NCI-H2107 (cell line): ENCODE measurements at places on chromosomes 6 and 20.

- DNase-seq: no peak
Observed at GRCh38 chr20:23147964-23148730, 62.0 kb upstream of the CD93 start.

- DNase-seq: no peak
Observed at GRCh38 chr20:6663104-6663503, 104.4 kb upstream of the BMP2 start.

- no peak for DNase-seq
Observed at GRCh38 chr6:18214003-18214402, 50.3 kb downstream of the DEK start.

- no peak for DNase-seq
Observed at GRCh38 chr20:57433657-57434389, 42.6 kb downstream of the RBM38 start.

GRCh38 chr6:162728706-162729105, 932 bp downstream of the PACRG start:
- no peak for DNase-seq

GRCh38 chr6:157764178-157765068, 58.6 kb upstream of the SNX9 start:
- no peak for DNase-seq

DNA sequence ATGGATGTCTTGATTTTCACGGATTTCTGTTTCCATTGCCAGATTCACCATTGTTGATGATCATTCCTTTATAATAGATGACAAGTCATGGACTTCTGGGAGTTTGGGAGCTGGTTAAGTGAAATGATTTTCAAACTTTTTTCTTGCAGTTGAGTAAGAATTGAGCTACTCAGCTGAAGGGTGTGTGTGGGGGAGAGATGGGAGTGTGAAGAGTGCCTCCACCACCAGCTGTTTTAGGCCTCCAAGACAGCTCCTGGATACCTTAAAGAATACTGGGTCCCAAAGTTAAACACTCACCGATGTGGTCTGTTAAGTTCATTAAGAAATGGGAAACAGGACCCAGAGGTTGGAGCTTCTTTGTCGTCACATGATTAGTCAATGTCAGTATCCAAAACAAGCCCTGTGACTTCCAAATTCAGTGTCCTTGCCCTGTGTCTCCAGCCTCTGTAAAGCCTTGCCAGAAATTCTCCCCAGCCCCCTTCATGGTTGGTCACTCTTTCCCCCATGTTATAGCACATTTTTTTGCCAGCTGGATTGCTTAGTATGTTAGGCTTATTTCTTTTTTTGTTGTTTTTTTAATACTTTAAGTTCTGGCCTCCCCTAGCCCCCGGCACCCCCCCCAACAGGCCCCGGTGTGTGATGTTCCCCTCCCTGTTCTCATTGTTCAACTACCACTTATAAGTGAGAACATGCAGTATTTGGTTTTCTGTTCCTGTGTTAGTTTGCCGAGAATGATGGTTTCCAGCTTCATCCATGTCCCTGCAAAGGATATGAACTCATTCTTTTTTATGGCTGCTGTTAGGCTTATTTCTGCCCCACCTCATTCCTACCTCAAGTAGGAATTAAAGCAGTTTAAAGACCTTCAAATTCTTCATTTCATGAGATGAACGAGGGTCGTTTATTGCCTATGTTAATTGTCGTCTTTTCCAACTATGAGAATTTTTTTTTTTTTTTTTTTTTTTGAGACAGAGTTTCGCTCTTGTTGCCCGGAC, 26.9 kb downstream of the BICRAL start:
- DNase-seq: no peak

GRCh38 chr6:40485300-40485699, 101.9 kb downstream of the LRFN2 start:
- no peak for DNase-seq

DNA sequence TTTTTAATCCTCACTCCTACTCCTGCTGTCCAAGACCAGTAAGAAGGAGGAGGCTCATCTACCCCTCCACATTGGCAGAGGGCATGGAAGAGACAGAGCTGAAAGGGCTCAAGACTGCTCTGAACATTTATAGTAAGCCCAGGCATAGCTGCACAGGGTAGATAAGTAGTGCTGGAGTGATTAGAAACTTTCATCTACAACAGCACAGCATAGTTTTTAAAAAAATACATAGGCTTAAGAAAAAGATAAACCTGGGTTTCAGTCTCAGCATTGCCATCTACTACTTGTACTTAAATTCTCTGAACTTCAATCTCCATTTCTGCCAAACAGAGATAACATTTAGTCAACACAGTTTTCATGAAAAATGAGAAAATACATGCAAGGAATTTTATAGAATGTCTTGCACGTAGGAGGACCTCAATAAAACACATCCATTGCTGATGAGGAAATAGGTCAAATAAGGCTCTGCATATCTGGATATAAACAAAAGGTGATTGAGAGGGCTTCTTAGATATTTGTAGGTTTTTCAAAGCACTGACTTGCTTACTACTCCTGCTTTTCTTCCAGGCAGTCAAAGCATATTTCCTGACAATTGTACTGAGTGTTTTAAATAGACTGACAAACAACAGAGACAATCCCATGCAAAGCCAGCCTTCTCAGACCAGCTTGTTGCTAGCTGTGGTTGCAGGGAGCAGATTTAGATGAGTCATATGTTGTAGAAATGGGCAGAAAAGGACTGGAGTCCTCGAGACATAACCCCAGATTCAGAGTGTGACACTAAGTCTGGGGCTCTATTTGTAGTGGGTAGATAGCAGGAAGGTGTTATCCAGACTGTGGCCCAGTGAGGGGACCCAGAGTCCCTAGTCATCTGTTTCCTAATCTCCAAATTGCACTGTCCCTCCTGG, 107.4 kb upstream of the TAB2 start:
- no peak for DNase-seq

DNA sequence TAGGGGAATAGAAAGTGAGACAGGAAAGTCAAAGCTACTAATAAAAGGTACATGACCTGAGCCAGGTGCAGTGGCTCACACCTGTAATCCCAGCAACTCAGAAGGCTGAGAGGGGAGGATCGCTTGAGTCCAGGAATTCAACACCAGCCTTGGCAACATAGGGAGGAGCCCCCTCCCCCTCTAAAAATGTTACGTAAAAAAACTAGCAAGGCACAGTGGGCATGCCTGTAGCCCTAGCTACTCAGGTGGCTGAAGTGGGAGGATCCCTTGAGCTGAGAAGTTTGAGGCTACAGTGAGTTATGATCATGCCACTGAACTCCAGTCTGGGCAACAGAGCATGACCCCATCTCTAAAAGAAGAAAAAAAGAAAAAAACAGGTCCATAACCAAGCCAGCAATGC, 186.1 kb upstream of the RIN2 start:
- no peak for DNase-seq

GRCh38 chr6:49366539-49366938, 96.5 kb downstream of the MMUT start:
- DNase-seq: no peak

DNA sequence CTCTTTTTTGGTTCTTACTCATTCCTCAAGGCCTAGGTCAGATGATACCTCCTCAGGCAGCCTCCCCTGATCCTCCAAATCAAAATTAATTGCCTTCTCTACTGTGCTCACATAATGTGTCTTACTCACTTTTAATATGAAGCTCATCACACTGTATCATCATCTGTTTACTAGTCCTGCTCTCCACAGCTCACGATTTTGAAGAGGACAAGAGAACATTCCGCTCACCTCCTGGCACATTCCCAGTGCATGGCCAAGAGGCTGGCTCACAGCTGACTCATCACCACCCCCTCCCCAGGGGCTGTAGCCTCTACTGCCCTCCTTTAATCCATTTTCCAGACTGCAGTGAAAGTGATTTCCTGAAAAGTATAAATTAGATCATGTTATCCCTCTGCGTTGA, 133.1 kb downstream of the ALDH8A1 start:
- no peak for DNase-seq

GRCh38 chr20:40718982-40719729, 30.1 kb upstream of the MAFB start:
- no peak for DNase-seq

DNA sequence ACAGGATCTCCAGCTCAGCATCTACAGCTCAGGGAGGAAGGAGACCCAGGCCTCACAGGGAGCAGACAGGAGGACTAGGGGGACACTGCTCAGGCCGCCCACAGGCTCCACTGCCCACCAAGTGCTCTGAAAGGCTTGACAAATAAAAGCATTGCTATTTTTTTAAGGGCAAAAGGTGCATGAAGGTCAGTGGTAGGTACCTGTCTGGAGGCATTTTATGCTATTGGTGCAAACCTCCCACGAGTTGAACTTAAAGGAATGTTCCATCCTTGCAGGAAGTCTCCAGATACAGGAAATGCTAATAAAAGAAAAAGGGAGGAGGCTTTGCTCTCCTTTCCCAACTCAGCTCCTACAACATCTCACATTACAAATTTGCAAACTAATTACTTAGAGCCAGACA, 228.1 kb downstream of the FOXC1 start:
- DNase-seq: no peak

GRCh38 chr6:37618916-37619590, 78.6 kb downstream of the MDGA1 start:
- no peak for DNase-seq

- DNase-seq: no peak
Observed at GRCh38 chr20:39105551-39105950, 143.4 kb downstream of the DHX35 start.

DNA sequence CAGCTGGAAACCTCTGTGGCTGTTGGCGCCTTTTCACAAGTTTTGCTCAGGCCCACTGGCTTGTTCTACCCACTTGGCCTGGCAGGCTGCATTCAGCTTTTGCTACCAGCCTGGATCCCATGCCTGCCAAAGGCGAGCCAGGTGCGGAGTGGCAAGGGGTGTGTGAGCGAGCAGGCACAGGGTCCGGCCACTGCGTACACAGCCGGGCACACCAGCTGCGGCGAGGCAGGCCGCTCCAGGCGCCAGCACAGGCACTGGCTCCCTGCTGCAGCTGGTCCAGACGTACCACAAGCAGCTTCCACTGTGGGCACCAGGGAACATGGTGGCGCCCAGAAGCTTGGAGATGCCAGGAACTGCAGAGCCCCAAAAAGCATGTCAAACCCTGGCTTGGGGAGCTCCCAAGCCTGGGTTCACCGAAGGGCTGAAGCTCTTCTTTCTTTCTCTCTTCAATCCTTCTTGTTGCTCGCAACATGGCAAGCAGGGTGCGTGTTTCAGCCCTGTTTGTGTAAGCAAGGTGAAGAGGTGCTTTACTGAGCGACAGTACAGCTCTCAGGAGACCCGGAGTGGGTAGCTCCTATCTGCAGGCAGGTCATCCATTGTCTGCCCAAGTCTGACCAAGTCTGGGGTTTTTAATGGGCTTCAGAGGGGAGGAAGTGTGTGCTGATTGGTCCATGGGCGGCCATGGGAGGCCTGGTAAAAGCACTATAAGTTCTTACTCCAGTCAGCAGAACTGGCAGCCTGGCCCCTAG, 32.6 kb upstream of the GRM4 start:
- DNase-seq: no peak

DNA sequence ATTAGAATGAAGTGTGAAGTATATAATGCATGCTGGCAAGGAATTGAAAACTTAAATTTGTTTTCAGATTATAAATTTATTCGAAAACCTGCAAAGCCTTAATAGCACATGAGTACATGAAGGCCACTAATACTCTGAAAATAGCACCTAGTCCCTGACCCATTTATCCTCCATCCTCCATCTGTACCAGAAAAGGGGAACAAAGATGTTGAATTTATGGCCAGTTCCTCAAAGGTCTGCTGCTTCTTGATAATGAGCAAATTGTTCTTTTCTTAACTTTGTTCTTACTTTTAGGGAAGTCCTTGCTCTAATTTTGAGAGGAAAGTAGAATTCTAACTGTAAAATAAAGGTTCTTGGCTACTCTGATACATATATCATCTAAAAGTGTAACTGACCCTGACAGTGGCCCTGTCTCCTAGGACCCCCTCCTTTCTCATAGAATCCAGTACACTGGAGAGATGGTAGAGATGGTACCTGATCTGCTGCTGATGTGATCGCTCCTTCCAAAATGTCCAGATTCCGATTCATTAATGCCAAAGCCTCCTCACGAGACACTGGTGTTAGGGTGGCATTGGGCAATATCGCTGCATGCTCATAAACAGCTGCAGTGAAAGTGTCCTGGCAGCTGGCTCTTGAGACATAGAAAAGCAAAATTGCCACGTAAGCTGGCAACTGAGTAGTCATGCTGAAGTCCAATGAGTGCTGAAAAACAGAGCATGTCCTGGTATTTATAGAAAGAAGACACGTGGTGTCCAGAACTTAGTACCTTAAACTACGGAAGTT, at the start of gene VNN1:
TSS of gene VNN1 (minus strand) at position 704 of the 783 bp plus-strand sequence. CDS start at position 684, 20 bp downstream.
- DNase-seq: no peak

- no peak for DNase-seq
Observed at GRCh38 chr20:8216375-8217200, 84.5 kb downstream of the PLCB1 start.

GRCh38 chr6:128397996-128398395, 122.4 kb downstream of the PTPRK start:
- DNase-seq: no peak

- DNase-seq: no peak
Observed at GRCh38 chr20:60201198-60201835, 243.1 kb downstream of the CDH26 start.

GRCh38 chr6:8672882-8673281, 237.5 kb upstream of the SLC35B3 start:
- no peak for DNase-seq

DNA sequence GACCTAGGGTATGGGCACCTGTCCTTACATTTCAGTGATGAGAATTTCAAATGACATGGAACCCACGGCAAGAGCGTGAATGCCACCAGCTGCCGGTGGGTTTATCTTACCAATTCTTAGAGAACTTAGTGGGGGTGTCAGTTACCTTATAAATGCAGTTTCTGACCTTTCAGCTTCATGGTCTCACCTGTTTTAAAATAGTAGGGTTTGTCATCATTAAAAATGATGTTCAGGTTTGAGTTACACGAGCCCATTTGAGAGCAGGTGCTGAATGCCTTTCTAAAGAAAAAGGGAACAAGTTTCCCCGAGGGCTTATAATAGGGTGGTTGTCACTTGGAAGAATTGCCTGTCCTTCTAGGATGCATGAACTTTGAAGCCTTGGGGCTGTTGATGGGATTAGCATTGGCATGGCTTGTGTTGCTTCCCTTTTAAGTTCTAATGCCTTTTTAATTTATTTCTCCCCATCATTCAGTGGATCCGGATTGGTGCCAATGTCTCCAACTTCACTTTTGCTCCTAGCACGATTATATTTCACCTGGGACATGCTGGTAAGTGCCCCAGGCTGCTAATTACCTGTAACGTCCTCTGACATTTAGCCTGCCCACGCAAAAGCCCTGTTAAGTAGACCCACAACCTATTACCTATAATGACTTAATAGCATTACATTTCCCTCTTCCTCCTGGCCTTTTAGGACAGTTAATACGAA, 27.9 kb downstream of the GHRH start:
- DNase-seq: no peak

- no peak for DNase-seq
Observed at GRCh38 chr20:38804682-38805501, 605 bp upstream of the PPP1R16B start.

DNA sequence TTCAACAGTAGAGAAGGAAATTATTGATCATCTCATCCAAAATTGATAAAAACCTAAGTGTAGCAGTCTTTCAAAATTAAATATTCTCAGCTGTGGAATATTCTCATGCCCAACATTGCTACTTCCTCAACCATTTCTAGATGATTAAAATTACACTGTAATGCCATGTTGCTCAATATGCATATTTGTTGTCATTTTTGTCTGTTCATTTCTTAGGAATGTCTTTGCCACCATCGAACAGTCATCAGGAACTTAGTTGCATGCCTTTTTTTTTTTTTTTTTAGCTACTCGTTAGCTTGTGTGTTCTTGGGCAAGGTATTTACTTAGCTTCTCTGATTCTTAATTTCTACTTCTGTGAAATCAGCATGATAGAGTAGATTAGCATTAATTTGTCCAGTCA, 188.6 kb downstream of the DTNBP1 start:
- no peak for DNase-seq
